ENCODE measurements at places on chromosomes 4 and X.

GRCh38 chr4:30723201-30723955, 3.2 kb downstream of the PCDH7 start:
- DNase-seq: no peak

GRCh38 chr4:179372746-179373145, 1930.5 kb upstream of the AGA start:
- DNase-seq: no peak

DNA sequence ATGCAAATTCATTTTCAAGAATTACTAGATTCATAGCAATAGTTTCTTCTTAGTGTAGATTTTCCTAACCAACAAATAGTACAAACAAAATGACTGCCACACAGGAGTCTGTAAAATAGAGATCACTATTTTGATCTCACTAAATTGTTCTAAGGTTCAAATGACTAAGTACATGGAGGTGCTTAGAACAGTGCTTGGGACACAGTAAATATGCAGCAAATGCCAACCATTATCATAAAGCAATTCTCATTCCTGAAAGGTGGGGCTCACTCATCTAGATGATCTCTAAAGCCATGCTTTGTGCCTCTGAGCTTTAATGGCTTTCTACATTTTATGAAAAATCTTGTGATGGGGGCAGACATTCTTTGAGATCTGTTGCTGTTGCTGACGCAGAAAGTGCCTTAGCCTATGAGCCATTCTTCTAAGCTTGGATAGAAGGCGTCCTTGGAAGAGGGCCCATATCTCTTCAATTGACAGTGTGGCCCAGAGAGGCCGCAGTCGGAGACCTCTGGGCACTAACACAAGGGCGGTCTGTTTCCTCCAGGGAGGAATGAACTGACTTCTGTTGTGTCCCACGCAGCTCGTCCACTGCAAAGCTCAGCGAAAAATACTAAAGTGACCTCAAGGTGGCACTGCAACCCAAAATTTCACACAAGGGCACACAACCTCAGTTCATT, 23.5 kb downstream of the TLR10 start:
- peak; percentile 74 for DNase-seq

DNA sequence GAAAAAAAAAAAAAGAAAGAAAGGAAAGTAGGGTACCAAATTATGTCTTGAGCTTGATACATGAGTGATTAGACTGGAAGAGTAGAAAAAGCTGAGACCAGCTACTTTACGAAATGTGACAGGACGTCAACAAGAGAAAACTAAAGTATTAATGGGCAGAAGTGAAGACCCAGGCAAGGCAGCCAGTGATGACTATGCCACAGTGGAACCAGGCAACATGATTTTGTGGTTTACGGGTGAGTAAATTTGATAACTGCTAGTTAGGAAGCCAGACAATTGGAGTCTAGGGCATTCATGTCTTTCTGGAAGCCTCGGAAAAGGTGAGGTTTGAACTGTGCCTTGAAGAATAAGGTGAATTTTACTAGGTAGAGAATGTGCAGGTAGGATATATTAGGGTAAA, 326.4 kb downstream of the TENM3 start:
- no peak for DNase-seq

DNA sequence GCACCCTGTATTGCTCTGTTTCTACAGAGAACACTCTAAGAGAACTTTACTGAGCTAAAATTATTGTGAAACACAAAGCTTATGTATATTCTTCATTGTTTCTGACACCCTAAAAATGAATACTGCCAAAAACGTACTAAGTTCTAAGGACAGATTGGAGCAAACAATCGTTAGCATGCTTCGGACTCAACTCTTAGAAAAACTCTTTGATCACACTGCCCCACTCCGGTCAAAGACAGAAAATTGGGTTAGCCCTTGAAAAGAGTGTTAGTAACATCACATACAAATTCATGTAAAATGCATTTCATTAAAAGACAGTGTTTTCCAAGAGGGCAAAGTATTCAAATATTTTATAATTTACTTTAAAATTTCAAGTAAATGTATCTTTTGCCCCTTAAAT, 177.4 kb downstream of the DCHS2 start:
- no peak for DNase-seq

- DNase-seq: no peak
Observed at GRCh38 chrX:74804574-74804973, 120.7 kb downstream of the NEXMIF start.

GRCh38 chr4:172169871-172170270, 356.7 kb downstream of the GALNTL6 start:
- DNase-seq: no peak

GRCh38 chrX:5236096-5236495, 992.6 kb downstream of the NLGN4X start:
- DNase-seq: no peak

DNA sequence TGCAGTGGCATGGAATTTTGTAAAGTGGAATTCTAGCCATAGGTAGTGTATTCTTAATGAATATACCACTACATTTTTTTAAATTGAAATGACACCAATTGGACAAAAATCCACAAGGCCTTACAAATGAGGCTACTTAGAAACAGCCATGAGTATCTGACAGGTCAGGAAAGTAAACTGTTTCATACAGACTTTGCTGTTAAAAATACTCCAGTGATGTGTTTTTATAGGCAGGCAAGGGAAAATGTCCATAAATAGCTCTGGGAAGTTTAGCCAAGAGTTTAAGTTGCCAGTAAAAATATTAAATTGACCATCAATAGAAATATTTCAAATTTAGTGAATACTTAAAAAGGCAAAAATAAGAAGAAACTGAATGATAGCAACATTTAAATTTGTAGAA, 41.8 kb upstream of the PDLIM5 start:
- DNase-seq: no peak

DNA sequence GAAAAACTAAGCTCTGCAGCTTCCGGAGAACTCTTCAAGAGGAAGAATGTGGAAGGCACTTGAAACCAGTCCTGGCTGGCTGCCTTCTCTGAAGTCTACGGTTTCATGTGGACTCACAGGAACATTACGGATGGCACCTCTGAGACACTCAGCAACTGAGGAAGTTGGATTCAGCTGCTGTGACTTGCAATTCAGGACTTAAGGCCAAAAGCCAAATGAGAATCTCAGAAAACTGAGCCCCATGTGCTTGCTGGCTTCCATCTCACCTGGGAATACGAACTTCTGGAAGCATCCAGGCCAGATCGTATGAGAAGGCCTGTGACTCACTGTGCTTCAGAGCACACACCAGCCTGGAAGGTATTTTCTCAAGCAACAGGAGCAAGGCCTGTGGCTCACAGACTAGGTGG, 107.8 kb upstream of the GPC4 start:
- no peak for DNase-seq

GRCh38 chrX:72604112-72604511, 31.5 kb upstream of the HDAC8 start:
- DNase-seq: no peak

GRCh38 chr4:8284391-8284790, 14.8 kb downstream of the HTRA3 start:
- no peak for DNase-seq

DNA sequence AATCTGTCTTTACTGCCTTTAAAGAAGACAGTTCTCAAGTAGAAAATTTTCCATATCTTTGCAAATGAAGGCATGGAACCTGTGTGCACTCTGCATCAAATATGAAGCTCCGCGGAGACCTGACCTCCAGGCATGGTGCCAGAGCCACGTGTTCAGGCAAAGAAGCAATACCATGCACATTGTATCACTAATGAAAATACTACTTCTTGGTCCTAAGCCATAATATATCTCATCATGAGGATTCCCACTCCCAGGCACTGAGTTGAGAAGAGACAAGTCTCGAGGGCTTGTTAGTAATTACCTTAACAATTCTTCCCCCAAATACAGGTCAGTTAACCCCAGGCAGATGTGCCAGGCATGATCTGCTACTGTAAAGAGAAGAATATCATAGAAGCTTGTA, 56.7 kb downstream of the PCDH19 start:
- no peak for DNase-seq

GRCh38 chrX:73944563-73944908, 359.4 kb upstream of the ZCCHC13 start:
- no peak for DNase-seq

GRCh38 chr4:182367153-182367552, 124.0 kb downstream of the TENM3 start:
- no peak for DNase-seq

- no peak for DNase-seq
Observed at GRCh38 chr4:124833831-124834505, 121.4 kb upstream of the ANKRD50 start.

DNA sequence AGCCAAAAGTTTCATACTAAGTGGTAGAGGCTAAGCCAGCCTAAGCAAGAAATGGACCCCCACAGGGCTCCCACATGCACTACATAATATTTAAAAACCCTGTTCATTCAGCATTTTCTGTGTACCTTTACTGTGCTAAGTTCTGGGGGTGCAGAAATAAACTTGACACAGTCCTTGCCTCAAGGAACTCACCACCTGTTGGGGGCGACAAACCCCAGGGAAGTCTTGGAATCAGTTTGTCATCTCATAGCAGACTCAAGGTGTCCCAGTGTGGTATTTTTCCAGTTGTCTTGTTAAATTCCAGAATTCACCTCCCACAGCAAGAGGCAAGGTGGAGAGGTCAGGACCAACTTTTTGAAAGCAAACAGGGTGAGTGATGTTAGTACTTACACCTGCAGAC, 43.1 kb downstream of the ATG4A start:
- DNase-seq: no peak

GRCh38 chrX:150781677-150782076, 88.5 kb downstream of the MTMR1 start:
- DNase-seq: no peak

GRCh38 chr4:184274286-184274951, 56.7 kb upstream of the ENPP6 start:
- no peak for DNase-seq

DNA sequence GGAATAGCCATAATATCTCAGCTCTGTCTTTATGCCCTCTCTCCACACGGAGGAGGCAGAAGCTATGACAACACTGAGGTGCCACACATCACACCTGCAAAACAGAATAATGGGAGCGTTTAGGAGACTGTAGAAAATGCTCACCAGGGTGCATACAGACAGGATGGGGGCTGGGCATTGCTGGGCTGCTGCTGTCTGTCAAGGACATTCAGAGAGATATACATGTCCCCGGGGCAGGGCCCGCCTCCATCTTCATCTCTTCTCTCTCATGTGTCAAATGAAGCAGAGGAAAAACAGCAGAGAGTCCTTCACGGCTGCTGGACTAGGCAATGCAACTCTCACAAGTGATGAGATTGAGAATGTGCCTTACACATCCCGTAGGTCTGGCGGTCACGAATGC, 65.3 kb upstream of the DHRSX start:
- DNase-seq: no peak

GRCh38 chrX:130419263-130419662, 17.5 kb downstream of the RBMX2 start:
- no peak for DNase-seq

DNA sequence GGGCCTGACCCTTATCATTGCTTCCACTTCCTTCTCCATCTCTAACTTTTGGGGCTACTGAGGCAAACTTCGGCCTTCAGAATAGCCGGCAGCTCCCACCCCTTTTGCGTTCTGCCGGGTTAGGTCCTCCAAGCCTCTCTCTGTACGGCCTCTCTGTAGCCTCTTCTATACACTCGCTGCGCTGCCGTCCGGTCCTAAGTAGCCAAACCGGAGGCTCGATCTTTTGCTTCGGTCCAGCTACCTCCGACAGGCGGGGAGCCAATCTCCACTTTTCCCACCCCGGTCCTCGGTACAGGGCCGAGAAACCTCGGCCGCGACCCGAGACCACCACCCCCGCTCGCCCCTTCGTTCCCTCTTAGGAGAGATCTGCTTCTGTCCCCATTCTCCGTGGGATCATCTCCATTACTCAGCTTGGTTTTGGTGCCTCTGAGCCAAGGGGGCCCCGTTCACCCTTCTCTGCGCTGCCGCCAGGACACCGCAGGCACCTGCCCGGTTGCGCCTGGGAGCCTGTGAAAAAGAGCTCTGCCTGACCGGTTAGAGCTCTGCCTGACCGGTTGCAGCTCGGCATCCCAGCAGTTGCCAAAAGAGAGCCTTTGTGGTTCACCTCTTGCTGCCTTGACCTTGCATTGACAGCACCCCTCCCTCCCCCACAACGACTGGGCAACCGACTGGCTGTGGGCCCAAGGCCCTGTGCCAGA, 1.0 kb upstream of the HTR2C start:
- DNase-seq: no peak

DNA sequence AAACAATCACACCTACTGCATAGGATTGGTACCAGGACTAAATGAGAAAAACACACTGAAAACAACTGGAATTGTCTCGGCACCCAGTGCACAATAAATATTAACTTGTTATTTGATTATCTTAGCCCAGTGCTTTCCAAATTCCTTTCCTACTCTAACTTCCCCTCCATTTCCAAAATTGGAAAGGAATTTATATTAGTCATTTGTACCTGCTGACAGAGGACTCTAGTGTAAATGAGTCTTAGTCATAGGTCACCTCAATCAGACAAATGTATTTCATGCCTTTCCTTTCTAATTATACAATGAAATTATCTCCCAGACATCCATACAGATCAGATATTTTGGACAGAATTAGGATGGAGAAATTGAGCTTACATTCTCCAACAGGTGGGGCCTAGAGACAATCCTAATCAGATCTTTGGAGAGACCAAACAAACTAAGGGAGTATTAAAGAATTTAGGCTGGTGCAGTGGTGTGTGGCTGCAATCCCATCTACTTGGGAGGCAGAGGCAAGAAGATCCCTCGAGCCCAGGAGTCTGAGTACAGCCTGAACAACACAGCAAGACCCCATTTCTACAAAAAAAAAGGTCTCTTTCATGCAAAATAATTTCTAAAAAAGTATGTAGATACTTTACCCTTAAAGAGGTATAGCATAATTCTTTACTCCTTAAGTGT, 10.1 kb downstream of the SH3D19 start:
- DNase-seq: no peak

- peak; percentile 48 for DNase-seq
Observed at GRCh38 chr4:158729716-158730559, 6.7 kb upstream of the PPID start.

DNA sequence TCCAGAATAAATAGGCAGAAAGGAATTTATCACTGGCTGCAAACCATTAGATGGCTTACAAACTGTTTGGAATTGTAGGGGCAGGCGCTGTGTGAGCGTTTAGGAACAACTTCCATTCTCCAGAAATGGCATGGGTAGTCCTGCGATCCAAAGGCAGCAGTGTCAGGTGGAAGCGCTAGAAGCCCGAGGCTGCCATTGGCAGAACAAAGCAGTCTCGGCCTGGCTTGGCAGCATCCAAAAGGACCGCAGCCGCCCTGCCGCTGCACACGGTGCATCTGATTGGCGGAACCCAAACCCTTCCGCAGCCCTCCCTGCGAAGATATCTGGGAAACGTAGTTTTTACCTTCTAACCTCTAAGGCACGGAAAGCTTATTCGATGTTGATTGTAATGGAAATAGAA, 23.6 kb upstream of the YTHDC1 start:
- peak; percentile 61 for DNase-seq

GRCh38 chrX:136679531-136679930, 31.6 kb downstream of the CD40LG start:
- no peak for DNase-seq

DNA sequence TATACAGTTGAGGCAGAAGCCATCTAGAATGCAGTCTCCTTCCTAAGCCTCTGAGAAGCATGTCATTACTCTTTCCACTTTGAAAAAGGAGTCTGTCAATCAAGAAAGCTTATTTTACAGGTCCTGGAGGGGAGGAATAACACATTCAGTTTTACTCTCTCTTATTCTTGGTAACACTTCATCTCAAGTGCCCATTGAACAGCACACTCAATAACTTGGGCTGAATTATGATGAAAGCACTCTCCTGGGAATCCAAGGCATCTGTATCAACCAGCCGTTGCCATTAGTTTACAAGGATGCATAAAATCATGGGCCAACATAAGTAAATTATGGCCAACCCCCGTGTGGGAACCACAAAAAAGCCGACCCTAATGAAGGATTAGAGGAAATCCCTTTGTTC, 282.4 kb downstream of the C4orf33 start:
- no peak for DNase-seq
